WERI-Rb-1 (cell line): ENCODE measurements at places on chromosomes 4 and X.

DNA sequence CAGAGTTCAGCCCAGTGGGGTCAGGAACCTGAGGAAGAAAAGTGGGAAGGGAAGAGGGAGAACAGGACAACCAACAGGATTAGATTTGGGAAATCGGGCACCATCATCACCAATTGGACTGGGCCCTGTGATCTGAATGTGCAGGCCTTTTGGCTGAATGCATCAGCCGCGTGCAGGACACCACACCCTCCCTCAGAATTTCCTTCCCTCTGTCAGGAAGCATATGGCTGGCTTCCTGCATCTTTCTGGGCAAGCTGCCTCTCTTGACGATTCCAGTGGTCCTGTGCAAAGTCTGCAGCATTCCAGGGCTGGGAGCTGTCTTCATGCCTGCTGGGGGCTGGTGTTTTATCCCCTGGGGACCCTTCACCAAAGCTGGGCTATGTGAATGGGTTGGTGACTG is 16.4 kb downstream of the MAGEA4 start:
- DNase-seq = no peak

DNA sequence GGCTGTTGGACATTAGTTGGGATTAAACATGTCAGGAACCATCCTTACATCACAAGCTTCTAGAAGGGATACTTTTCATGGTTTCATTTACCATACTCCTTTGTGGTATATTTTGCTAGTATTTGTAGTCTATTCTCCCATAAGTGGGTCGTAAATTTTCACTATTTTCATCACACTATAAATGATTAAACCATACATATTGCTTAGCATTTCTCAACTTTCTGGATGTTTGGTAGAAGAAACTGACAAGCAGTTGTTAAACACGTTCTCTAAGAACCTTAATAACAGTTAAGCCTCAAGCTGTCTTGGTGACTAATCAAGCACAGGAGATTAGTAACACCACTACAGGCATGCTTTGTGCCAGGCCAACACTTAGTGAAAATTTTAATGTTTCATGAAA is 375.5 kb downstream of the NAF1 start:
- peak; percentile 19 for DNase-seq

DNA sequence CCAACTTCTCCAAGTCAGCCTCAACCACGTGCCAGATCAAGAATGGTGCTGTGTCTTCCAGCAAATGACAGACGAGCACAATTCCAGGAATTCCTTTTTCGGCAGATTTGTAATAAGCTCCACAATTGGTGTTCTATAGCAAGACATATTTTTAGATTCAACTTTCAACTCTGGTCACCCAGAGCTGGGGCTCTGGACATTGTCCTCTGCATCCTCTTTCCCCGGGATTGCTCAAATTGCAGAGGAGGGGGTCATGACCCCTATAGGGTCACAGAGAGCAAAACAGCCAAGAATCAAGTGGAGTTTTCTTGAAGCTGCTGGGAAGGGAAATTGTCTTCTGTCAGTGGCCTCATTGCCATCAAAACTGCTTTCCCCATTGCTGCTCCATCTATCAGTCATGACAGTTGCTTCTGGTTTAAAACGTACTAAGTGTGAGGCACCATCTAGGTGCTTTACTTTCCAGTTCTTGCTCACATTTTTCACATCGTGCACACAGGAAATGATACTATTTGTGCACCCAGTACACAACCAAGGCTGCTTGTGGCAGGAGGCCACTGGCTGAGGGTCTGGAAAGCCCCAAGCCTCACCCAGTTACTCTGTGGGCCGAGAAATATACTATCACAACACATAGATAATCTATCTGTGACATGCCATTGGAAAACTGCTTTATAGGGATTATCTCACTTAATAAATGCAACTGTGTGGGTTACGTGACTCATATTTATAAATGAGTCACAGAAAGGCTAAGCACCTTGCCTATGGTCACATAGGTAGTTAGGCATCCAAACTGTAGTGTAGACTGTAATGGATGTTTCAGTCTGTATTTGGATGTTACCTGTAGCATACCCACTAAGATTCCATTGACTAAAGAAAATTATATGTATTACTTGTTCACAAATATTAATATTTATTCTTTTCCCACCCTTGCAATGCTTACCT is 91.7 kb upstream of the PHOX2B start:
- no peak for DNase-seq

- DNase-seq = no peak
Observed at GRCh38 chr4:7584606-7585159, 150.0 kb upstream of the PSAPL1 start.

DNA sequence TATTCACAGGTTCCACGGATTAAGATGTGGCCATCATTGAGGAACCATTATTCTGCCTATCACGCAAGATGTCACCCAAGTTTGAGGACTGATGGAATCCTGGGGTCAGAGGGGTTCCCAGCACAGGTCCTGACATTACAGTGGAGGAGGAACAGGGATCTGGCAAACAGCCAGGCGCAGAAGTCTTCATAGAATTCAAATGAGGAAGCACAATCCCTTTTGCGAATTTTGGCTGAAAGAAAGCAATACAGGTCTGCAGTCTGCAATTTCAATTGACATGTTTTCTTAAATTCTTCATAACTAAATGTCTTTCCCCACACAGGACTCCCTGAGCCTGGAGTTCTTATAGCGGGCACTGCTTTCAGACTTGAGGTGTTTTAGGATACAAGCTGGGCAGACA is 14.5 kb downstream of the DOCK11 start:
- DNase-seq = no peak

DNA sequence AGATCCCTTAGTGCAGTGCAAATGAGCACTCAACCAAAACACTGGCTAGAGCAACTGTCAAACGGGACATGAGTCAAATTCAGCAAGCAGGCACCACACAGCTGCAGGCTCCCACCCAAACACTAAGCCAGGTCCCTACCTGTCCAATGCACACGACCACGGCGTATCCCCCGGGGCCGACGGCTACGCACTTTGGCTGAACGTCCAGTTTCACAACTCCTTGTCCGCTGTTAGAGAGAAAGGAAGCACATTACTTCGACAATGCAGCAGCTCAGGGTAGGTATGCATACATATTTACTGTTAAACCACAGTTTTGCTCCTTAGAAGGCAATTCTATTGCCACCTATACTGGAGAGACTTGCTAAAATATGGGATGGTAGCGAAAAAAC is 35.4 kb downstream of the WDR1 start:
- no peak for DNase-seq

- DNase-seq = no peak
Observed at GRCh38 chr4:168732714-168733113, 235.9 kb downstream of the PALLD start.

- no peak for DNase-seq
Observed at GRCh38 chr4:166229799-166230198, 356.8 kb downstream of the TLL1 start.

- DNase-seq = no peak
Observed at GRCh38 chrX:12954981-12955380, 19.9 kb upstream of the TMSB4X start.

DNA sequence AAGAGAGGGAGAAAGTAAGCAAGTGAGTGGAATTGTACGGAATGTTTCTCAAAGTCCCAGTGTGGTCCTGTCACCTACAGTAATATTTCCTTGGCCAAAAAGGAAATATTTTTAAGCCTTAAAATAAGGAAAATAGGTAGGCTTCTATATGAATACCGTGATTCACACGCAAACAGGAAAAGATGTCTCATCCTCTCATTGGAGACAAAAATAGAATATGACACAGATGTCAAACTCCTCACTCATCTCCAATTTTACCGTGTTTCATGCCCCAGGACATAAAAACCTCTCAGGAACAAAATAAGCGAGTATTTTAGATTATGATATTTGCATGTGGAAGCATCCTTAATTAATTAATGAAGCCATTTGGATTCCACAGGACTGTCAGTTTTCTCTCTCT is 1269.5 kb downstream of the RAPGEF2 start:
- no peak for DNase-seq

GRCh38 chr4:36624030-36624429 is 342.6 kb downstream of the DTHD1 start:
- DNase-seq = no peak

GRCh38 chrX:111386077-111386476 is 25.9 kb downstream of the DCX start:
- no peak for DNase-seq

GRCh38 chr4:145186729-145187128 is 6.3 kb upstream of the OTUD4 start:
- no peak for DNase-seq

- no peak for DNase-seq
Observed at GRCh38 chrX:140091125-140091886, 126.0 kb upstream of the CXorf66 start.

DNA sequence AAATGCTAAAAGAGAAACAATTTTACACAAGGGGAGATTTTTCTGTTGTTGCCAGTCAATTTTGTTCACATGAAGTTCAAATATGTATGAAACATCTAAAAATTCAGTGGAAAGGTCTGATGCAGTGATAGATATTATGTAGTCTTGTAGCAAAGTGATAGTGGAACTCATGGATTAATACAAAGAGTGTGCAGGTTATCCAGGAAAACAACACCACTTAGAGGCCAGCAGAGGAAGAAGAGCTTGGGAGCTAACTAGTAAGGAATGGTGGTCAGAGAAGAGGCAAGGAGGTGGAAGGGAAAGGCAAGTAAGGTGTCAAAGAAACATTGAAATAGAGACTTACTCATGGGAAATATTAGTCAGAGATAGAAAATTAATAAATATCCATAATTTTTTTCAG is 395.6 kb downstream of the MAPK10 start:
- DNase-seq = no peak

DNA sequence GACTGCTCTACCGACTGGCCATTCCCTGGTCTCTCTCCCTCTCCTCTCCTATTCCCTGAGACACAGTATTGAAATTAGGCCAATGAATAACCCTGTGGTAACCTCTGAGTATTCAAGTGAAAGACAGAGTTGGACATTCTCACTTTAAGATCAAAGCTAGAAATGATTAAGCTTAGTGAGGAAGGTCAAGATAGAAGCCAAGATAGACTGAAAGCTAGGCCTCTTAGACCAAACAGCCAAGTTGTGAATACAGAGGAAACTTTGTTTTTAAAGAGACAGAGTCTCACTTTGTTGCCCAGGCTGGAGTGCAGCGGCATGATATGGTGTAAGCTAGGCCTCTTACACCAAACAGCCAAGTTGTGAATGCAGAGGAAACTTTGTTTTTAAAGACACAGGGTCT is 64.6 kb downstream of the KDM6A start:
- no peak for DNase-seq

- DNase-seq = no peak
Observed at GRCh38 chr4:186957952-186958555, 234.4 kb upstream of the FAT1 start.

DNA sequence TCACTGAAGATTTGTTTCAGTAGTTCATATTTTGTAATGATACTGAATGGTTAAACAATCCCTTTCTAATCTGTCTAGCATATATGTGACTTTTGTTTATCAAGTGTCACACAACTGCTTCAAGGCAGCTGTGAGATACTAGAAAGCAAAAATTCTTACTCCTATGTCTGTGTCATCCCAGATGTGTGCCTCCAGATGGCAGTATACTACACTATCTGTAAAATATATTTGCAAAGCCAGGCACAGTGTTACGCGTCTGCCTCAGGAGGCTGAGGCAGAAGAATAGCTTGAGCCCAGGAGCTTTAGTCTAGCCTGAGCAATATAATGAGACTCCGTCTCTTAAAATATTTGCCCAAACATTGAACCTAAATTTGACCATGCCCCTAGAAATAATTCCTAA is 4.0 kb downstream of the NUDT10 start:
- peak; percentile 9 for DNase-seq

DNA sequence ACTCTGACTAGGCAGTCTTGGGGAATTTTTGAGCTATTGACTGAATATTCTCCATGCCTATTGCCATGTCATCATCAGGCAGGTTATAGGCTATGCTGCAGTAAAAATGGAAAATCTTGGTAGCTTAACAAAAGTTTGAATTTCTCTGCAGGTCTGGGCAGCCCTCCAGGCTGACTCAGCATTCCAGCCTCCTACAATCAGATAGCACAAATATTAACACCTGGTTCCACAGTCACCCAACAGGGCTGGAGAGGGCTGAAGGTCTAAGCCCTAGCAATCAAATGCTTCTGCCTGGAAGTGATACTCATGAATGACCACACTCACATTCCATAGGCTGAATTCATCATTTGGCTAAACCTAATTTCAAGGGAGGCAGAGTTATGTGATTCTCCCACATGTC is 9.6 kb upstream of the PPP3CA start:
- no peak for DNase-seq

GRCh38 chr4:96652158-96652557 is 812.3 kb downstream of the PDHA2 start:
- no peak for DNase-seq

- DNase-seq = no peak
Observed at GRCh38 chr4:2545321-2546013, 9.0 kb downstream of the FAM193A start.

GRCh38 chrX:96753230-96753629 is 68.6 kb downstream of the DIAPH2 start:
- DNase-seq = no peak

- no peak for DNase-seq
Observed at GRCh38 chrX:86141786-86142185, 6.5 kb upstream of the DACH2 start.

- DNase-seq = no peak
Observed at GRCh38 chr4:185323606-185324005, 72.1 kb downstream of the LRP2BP start.

GRCh38 chrX:154317391-154317995 is 21.9 kb downstream of the TKTL1 start:
- peak; percentile 72 for DNase-seq

DNA sequence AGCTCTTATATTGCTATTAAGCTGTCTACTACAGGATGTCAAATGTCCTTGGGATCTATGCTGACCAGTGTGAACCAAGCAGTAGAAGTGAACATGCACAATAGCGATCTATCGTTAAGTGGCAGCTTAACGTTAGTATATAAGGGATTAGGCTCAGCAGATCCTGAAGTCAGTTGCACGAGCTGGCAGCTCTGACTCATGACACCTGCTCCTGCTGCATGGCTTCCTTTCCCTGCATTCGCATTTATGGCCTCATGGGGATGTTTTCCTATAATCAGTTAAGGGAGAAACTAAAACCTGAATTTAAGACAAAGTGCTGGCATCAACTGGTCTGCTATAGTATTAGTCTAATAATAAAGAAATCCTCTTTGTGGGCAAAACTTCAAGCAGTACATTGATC is 12.7 kb upstream of the MCUB start:
- peak; percentile 76 for DNase-seq

DNA sequence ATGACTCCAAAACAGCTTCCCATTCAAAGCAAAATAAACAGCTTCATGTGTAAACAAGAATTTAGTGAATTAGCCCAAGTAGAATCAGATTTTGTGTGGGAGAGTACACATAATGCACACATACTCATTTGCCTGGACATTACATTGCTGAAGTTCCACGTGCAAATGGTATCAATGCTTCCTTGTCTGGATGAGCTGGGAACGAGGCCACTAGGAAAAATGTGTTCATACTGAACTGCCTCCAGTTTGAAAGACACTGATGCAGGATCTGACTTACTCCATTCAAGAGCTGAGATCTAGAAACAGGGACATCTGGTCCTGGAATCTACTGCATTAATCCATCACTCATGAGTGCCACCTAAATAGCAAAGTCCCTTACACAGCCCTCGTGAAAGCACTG is 228.0 kb downstream of the APBB2 start:
- DNase-seq = no peak

- DNase-seq = no peak
Observed at GRCh38 chrX:28997706-28998463, 410.6 kb downstream of the IL1RAPL1 start.

GRCh38 chrX:109372291-109372690 is 109.6 kb downstream of the GUCY2F start:
- no peak for DNase-seq

- no peak for DNase-seq
Observed at GRCh38 chr4:97987019-97987648, 156.1 kb downstream of the STPG2 start.

GRCh38 chr4:3462790-3463415 is at the start of gene DOK7:
DOK7 (plus strand) TSS chr4:3463306; CDS start chr4:3463376, 70 bp downstream.
- DNase-seq = no peak
